T-helper 17 cell (primary cell): ENCODE measurements at places on chromosomes 2 and 18. TPM values are rescaled to one million over a fixed set of nuclear protein-coding genes. Genes with fewer than 3 reads are reported as not detected.

- H3K27ac ChIP-seq = no peak overlapping the region
- no peak overlapping the region for H3K4me3 ChIP-seq
- H3K36me3 ChIP-seq = no peaks in the 10 kb centered on the region
- peaks cover 6% of the 10 kb centered on the region for H3K4me1 ChIP-seq
- peaks cover 9% of the 10 kb centered on the region for H3K27me3 ChIP-seq
Measured at GRCh38 chr18:57927511-57927910, 116.5 kb upstream of the NEDD4L start.

The ACKR3 gene
- total RNA-seq = 1.3 TPM

- H3K4me1 ChIP-seq = peaks cover 23% of the 10 kb centered on the region
- peaks cover 7% of the 10 kb centered on the region for H3K27me3 ChIP-seq
- H3K36me3 ChIP-seq = peaks cover 6% of the 10 kb centered on the region
- no peak for DNase-seq
- H3K4me3 ChIP-seq = peak overlapping the region; percentile 96
Measured at GRCh38 chr2:206764673-206765241, 371 bp downstream of the MDH1B start.

The APLF gene
- total RNA-seq = 5.3 TPM

DNA sequence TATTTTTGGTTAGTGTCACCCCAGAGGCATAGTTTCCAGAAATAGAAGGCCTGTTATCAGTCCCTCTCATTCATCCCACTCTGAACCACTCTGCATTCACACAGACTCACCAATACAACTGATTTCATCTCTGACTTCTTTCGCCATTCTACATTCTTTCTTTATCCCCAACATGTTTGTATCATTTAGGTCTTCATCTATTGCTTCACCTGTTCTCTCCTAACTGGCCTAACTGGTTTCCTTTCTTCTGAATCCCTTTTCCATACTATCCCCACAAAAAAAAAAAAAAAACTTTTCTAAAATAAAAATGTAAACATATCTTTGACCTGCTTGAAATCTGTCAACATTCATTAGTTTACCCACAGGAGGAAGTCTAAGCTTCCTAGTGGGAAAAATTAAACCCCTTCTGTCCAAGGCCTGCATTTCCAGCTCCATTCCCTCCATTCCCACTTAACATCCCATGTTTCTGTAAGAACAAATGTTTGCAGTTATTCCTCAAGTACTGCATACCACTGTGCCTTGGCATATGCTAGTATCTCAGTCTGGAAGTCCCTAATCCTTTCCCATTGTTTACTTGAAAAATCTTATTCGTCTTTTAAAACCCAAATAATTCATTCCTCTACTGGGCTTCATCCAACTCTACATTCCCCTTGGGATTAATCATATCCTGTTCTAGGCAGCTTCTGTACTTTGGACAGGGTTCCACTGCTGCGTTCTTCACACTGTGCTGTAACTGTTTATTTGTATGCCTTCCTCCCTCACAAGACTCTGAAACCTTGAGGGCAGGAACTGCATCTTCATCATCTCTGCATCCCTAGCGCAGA is 68.5 kb downstream of the FIGN start:
- no peaks in the 10 kb centered on the region for H3K4me1 ChIP-seq
- no peak for DNase-seq
- H3K27ac ChIP-seq = no peak overlapping the region
- H3K27me3 ChIP-seq = no peaks in the 10 kb centered on the region

The RHBDD1 gene
- total RNA-seq = 41.5 TPM

DNA sequence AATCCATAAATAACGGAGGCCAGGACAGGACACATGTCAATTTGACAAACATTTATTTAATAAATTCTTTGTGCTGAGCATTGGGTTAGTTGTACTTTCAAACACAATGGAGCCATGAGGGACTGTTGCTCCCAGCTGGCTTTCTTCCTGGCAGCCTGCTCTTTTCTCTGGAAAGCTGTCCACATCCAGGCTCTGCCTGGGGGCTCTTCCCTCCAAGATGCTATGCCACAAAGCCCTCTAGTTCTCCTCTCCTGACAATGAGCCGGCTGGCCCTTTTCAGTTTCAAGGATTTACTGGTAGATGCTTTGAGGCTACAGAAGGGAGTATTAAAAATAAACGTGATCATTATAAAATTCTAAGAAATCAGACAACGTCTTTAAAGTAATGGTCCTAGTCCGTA is 44.1 kb upstream of the SLC14A2 start:
- no peaks in the 10 kb centered on the region for H3K4me1 ChIP-seq
- H3K27ac ChIP-seq = no peak overlapping the region
- no peaks in the 10 kb centered on the region for H3K36me3 ChIP-seq
- no peak overlapping the region for H3K4me3 ChIP-seq
- H3K27me3 ChIP-seq = peaks cover 29% of the 10 kb centered on the region

The LYPD6 gene
- not detected for total RNA-seq

DNA sequence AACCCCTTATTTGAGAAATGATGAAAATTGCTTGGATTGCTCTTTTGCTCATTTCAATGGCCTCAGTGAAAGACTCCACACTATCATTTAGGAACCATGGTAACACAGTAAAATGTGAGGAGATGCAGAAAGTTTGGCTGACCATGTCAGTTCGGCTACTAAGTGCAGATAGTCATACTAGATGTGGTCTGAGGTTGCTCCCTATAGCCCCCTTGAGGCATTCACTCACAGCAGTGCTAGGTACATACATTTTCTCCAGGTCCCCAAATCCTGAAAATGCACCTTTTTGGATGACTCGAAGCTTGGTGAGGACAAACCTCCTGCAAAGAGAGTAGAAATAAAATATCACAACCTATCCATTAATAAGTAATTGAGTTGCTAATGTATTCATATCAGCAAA is 86.3 kb downstream of the FSHR start:
- H3K27me3 ChIP-seq = no peaks in the 10 kb centered on the region
- no peaks in the 10 kb centered on the region for H3K4me1 ChIP-seq
- no peak overlapping the region for H3K4me3 ChIP-seq
- no peaks in the 10 kb centered on the region for H3K36me3 ChIP-seq
